ENCODE measurements at places on chromosomes 5 and 9.
A peak's percentile ranks its signal among the peaks of the same experiment; 100 is the strongest.

DNA sequence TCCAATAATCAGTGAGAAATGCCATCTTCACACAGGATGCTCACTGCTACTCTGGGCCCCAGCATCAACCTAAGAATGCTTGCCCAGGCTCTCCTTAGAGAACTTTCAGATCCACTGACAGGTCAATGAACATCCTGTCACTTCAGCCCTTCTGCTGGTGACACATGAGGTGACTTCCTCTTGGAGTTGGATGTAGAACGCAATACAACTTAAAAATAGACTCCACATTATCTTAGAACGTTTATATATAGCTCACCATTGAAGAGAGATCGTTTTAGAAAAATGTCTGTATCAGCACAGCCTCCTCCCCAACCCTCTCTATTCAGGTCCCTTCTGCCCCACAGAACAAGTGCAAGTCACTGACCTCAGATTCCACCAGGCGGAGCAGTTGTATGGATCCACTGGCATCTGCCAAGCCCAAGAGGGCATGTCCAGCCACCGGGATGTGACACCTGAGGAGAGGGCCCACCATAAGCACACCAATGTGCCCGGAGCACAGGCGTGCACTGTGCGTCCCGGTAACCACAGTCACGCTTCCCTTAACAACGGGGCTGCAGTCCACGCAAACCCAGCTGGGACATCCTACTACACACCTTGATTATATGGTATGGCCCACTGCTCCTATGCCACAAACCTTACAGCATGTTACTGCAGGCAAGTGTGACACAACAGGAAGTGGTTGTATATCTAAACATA is 2.9 kb downstream of the DPH7 start:
- no peak for DNase-seq

- no peak for DNase-seq
Observed at GRCh38 chr9:109122726-109123621, 3.2 kb upstream of the TMEM245 start.

DNA sequence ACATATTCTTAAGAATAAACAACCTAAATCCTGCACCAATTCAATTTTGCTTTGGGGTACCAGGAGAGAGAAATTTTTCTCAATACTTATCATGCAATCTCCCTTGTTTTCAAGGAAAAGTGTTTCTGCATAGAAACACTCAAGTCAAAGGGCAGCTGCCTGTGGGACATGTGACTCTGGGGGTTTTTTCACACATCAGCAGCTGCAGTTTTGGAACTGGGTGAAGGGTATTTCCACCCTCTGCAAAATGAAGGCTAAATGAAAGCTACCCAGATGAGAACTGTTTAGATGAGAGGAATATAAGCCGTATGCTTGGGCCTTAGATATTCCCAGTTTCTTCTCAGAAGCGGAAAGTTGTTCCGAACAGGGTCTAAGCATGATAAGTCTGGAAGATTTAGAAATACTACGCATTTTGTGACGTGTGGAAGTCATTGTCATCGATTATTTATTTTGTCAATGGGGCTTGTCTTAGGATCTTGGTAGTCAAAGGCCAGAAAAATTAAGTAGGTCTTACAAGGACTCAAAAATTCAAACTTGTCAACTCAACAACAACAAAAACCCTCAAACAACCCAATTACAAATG is 64.3 kb upstream of the BOD1 start:
- no peak for DNase-seq

- DNase-seq = no peak
Observed at GRCh38 chr5:88957013-88957412, 74.0 kb upstream of the MEF2C start.

DNA sequence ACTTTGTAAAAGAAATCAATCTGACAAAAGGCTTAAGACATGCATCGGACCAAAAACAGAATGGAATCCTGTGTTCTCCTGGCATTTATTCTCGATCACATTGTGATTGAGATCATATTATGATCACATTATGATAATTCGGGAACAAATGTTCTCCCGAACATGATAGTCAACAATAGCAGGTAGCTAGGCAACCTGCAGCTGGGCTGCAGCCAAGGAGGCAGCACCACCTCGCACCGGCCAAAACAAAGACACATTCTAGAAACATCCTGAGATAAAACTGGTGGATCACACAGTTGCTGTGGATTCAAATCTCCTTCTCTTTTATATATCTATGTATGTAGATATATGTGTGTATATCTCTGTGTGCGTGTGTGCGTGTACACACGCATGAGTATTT is 480.6 kb upstream of the CYLC2 start:
- no peak for DNase-seq

DNA sequence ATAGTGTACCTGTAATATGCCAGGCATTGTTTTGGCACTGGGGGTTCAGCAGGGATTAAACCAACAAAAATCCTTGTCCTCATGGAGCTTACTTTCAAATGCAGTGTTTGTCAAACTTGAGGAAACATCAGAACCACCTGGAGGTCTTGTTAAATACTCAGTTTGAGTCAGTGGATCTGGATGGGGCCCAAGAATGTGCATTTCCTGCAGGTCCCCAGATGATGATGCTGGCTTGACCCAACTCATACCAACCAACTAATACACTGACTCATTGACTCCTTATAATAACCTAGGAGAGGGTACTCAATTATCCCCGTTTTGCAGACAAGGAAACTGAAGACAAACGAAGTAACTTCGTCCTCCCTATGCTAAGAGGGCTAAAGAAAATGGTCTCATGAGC is 11.3 kb downstream of the WWC1 start:
- no peak for DNase-seq

DNA sequence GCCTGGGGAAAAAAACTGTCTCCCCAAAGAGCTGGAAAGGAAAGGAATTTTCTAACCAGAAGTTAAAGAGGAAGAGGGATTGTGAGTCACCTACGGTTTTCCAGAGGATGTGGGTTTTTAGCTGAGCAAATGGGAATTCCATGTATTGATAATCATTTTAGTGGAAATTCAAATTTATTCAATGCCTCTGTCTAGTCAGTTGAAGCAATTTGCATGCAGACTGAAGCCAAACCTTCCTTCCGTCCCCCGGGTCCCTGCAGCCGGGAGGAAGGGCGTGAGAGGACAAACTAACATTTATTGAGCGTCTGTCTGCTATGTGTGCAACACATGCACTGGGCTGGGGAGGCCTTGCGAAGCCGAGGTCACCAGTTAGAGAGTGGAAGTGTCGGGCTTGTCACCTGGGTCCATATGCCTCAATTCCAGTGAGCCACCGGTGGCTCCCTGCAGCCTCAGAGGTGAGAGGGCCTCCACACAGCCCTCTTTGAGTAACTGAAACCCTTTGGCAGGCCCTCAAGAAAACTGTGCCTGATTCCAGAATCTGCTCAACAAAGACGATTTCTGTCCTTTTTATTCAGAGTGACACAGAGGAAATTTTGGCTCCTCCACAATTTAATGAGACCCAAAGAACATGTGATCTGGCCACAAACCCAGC is 70.3 kb downstream of the COL27A1 start:
- no peak for DNase-seq

DNA sequence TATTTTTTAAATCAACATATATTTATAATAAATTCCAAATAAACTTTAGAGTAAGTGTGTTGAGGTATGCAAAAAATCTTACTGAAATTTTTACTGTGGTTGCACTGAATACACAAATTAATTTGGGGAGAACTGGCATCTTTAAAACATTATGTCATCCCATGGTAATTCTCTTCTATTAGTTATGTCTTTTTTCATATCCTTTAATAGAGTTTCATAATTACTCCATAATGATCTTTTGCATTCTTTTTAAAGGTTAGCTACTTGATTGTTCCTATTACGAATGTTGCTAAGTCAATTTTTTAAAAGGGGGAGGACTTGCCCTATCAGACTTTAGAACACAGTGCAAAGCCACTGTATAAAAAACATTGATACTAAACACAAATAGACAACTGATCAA is 26.8 kb downstream of the SSBP2 start:
- DNase-seq = no peak

DNA sequence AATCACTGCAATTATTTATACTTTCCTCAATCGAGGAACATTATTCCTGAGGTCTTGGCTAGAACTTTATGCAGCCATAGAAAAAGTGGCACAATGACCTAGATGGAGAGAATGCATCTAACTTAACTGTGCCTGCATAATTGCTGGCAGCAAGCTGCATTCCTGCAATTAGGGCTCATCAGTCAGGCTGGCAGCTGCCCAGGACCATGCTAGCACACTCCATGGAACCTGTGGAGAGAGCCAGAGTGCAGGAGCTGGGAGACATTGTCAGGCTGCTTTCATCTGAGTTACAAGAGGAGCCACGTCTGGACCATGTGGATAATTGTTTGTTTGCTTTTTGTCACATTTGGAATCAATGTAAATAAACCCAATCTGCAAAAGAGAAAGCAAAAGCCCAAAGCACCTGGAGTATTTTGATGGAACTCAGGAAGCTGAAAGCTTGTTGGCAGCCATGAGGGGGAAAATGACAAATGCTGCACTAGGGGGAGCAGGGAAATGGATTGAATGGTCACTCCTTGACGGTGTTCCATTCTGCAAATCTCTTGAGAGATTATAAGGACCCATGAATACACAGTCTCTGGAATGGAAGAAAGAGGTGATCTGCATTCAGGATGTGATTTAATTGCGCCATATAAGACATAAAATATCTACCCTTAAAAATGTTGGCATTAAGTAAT is 839.9 kb downstream of the MAT2B start:
- peak; percentile 82 for DNase-seq
